Activated naive CD4-positive, alpha-beta T cell treated with anti-CD3 and anti-CD28 coated beads for 36 hours (primary cell): ENCODE measurements at places on chromosomes 12 and 14.

DNA sequence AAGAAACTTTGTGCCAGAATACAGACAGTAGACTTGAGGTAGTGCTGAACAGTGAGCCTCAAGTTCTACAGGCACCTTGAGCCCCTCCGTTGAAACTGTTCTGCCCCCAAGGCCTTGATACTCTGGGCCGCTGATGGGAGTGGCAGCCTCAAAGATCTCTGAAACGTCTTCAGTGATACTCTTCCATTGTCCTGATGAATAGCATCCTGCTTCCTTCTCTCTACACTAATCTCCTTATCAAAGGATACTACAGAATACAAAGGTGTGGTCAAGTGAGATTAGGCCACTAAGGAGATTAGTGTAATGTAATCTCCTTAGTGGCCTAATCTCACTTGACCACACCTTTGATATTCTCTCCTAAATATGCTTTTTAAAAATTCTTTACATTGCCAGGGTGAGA lies 419.8 kb upstream of the SEL1L start:
- no peaks in the 10 kb centered on the region for H3K36me3 ChIP-seq
- no peak for DNase-seq
- no peak overlapping the region for H3K27ac ChIP-seq
- no peak overlapping the region for H3K4me3 ChIP-seq
- H3K27me3 ChIP-seq: no peaks in the 10 kb centered on the region

GRCh38 chr14:75303381-75303789 lies 24.8 kb downstream of the FOS start:
- no peaks in the 10 kb centered on the region for H3K36me3 ChIP-seq
- no peak overlapping the region for H3K27ac ChIP-seq

DNA sequence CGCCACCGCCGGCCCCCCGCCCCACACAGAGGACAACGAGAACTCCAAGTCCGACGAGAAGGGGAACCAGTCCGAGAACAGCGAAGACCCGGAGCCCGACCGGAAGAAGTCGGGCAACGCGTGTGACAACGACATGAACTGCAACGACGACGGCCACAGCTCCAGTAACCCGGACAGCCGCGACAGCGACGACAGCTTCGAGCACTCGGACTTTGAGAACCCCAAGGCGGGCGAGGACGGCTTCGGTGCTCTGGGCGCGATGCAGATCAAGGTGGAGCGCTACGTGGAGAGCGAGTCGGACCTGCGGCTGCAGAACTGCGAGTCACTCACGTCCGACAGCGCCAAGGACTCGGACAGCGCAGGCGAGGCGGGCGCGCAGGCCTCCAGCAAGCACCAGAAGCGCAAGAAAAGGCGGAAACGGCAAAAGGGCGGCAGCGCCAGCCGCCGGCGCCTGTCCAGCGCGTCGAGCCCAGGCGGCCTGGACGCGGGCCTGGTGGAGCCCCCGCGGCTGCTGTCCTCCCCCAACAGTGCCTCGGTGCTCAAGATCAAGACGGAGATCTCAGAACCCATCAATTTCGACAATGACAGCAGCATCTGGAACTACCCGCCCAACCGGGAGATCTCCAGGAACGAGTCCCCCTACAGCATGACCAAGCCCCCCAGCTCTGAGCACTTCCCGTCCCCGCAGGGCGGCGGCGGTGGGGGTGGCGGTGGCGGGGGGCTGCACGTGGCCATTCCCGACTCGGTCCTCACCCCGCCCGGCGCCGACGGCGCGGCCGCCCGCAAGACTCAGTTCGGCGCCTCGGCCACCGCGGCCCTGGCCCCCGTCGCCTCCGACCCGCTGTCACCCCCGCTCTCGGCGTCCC lies 150.9 kb downstream of the EGLN3 start:
- H3K27me3 ChIP-seq: peaks cover 25% of the 10 kb centered on the region
- no peak for DNase-seq
- H3K4me1 ChIP-seq: peaks cover 2% of the 10 kb centered on the region
- no peaks in the 10 kb centered on the region for H3K36me3 ChIP-seq
- H3K4me3 ChIP-seq: no peak overlapping the region

GRCh38 chr12:120249875-120250795 lies 15.4 kb downstream of the PXN start:
- H3K27me3 ChIP-seq: no peaks in the 10 kb centered on the region
- peak overlapping the region; percentile 41 for H3K4me3 ChIP-seq
- H3K36me3 ChIP-seq: peaks cover 17% of the 10 kb centered on the region
- peak; percentile 69 for DNase-seq

- peaks cover 23% of the 10 kb centered on the region for H3K4me1 ChIP-seq
- peaks cover 6% of the 10 kb centered on the region for H3K36me3 ChIP-seq
- no peak overlapping the region for H3K27ac ChIP-seq
These were observed 2.0 kb upstream of the ACVR1B start for GRCh38 chr12:51949342-51950030.

- H3K4me1 ChIP-seq: peaks cover 31% of the 10 kb centered on the region
- H3K27ac ChIP-seq: no peak overlapping the region
- H3K27me3 ChIP-seq: no peaks in the 10 kb centered on the region
- no peak for DNase-seq
These were observed 22.4 kb downstream of the MAPK1IP1L start for GRCh38 chr14:55073856-55074255.

DNA sequence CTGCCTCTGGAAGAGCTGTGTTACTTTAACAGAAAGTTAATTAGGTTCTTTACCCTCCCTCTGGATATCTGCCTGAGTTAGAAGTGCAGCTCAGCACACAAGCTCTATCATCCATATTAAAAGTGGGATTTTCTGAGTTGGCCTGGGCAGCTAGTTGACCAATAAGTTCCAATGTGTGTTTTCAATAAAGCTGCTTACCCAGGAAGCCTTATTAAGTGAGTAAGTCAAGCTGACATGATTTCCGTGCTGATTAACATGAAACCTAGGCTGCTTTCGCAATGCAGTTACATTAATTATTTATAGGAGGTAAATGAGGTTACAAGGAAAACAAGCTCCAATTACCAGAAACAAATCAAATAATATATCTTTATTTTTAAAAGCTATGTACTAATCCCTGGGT lies 4.8 kb downstream of the NEUROD4 start:
- no peak overlapping the region for H3K27ac ChIP-seq
- no peak for DNase-seq
- peaks cover 6% of the 10 kb centered on the region for H3K4me1 ChIP-seq
- peaks cover 24% of the 10 kb centered on the region for H3K27me3 ChIP-seq
- no peaks in the 10 kb centered on the region for H3K36me3 ChIP-seq

DNA sequence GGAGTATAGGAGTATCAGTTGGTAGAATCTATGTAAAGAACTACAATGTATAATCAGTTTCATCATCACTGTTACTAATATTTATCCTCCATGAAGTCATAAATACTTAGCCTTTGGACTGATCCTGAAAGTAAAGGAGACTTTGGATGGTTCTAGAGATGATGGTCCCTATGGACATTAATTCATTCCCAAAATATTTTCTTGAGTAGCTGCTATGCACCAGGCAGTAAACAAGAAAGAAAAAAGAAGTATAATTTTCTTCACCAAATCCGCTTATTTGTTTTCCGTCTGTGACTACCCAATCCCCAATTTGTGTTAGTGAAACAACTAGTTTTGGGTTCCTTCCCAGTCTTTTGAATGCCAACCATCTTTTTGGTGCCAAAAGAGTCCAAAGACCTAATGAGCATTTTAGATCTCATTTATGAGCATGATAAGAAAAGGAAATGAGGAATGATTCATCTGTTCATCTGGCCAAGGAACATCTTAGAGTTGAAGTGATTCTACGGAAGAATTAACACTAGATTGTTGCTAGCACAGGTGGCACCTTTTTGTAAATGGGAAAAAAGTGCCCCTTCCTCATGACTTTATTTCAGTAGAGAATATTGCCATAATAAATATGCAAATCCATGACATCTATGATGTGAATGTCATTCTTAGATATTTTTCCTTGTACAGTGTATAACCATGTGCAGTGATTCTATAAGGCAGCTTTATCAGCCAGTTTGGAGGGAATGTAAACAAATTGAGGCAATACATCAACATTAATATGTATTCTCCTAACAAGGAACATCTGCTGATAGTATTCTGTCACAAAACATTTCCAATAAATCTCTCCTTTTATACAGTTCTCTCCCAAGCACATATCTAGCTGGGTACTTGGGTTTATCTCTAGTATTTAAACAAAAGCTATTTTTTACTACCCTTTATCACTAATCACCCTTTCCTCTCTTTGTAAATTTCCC lies 85.1 kb upstream of the CCDC91 start:
- H3K4me3 ChIP-seq: no peak overlapping the region
- no peaks in the 10 kb centered on the region for H3K4me1 ChIP-seq
- H3K36me3 ChIP-seq: no peaks in the 10 kb centered on the region
- no peaks in the 10 kb centered on the region for H3K27me3 ChIP-seq
